ENCODE measurements at places on chromosomes 7 and 10.
A peak's percentile ranks its signal among the peaks of the same experiment; 100 is the strongest.

DNA sequence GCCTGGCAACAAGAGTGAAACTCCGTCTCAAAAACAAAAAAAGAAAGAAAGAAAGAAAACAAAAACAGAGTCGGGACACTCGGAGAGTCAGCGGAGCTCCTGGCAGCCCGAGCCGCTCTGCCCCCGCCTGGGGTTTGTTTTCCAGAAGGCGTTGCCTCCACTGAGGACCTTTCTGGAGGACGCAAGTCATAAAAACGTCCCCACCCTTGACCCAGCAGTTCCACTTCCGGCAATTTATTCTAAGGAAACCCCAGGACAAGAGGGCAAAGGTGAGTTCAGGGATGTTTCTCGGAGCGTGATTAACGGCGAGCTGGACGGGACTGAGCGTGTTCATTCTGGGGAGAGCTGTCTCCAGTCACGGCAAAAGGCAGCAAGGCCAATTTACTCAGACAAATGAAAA lies 27.0 kb upstream of the SUN1 start:
- no peak for DNase-seq

GRCh38 chr7:141954334-141954733 lies 7.6 kb upstream of the CLEC5A start:
- no peak for DNase-seq

GRCh38 chr7:2523941-2524807 lies 4.6 kb downstream of the LFNG start:
- peak; percentile 52 for DNase-seq

- DNase-seq, result no peak
These were observed 81.3 kb downstream of the RAPGEF5 start for GRCh38 chr7:22275661-22276060.

DNA sequence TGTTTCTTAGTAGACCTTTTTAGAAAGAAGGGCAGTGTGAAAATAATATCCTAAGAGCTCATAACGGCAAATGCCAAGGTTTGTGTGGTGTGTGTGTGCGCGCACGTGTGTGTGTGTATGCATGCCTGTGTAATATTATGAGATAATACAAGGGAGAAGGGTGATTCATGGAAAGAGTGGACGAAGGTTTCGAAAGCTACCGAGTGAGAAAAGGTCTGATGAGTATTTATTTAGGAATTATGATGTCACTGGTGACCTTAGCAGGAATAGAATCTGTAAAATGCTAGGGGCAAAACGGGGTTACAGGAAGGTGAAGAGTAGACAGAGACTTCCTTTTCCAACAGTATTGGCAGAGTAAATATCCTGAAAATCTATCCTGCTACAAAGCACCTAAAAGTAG lies 107.3 kb downstream of the AHR start:
- peak; percentile 96 for DNase-seq

DNA sequence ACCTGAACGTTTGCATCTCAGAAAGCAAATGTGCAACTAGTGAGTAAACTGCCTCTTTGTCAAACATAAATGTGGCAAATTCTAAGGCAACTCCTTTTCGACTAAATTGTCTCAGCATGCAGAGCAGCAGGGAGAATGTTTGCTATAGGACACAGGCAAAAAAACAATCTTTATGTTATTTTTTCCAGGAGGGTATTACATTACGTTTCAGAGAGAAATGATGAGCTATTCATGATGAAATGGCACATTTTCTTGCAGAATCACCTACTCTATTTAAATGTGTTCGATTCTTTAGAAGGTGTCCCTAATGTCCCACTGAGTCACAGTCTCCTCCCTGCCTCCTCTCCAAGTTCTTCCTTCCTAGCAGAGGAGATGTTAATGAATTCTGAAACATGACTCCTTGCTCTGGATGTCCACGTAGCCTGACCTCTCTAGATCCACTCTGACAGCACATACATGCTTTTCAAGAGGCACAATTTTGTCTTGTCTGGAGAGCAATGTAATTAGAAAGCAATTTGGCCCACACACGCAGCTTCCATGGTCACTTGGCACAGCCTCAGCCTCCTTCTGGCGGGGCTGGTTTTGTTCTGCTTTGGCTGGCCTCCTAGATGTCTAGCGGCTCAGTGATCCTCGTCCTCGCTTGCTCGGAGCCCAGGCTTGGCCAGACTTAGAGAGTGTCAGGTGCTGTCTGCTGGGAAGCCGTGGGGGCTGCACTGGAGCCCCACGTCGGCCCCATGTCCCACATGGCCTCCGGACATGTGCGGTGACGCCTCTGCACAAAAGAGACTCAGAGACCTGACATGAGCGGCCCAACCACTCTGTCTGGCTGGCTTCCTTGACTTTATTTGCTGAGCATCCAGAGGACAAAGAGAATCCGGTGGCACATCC lies 125.7 kb upstream of the ZNF438 start:
- peak; percentile 90 for DNase-seq

- no peak for DNase-seq
These were observed 59.3 kb upstream of the TRIM8 start for GRCh38 chr10:102585026-102585425.

DNA sequence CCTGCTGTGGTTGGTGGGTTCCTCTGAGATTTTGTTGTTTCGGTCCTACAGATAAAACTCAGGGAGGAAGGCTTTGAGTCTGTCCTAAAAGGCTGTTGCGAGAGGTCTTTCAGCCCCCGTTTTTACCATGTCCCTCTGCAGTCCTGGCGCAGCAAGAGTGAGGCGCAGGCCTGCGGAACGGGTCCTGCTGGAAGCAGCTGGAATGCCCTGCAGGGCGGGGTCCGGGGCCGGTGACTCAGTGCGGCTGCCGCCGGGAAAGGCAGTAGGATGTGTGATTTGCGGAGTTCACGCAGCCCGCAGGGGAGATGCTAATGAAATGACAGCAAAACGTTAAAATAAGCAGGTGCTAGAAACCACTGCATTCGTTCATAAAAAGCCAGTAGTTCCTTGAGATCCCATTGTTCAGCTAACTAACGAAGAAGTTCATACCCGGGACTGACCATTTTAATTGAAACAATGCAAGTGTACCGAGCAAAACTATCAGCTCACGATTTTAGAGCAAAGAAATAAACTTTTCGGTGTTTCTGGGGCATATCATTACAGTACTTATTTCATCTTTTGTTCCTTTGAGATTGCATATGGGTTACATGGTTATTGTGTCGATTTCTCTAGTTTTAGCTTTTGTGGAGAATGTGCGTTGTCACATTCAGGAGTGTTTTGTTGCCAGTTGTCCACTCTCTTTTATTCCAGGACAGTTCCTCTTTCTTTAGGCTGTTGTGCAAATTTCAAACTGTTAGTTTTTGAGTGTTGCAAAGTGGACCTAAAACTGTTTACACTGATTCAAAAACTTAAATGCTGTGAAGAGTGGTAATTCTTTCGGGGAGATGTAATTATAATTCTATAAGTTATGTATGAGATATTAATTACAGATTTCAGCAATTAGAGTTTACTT lies 783 bp downstream of the ANLN start:
- DNase-seq, result peak; percentile 83

- no peak for DNase-seq
These were observed 14.6 kb upstream of the INSYN2A start for GRCh38 chr10:127210936-127211466.

- DNase-seq, result no peak
These were observed 1.3 kb upstream of the TMED4 start for GRCh38 chr7:44583146-44583865.

DNA sequence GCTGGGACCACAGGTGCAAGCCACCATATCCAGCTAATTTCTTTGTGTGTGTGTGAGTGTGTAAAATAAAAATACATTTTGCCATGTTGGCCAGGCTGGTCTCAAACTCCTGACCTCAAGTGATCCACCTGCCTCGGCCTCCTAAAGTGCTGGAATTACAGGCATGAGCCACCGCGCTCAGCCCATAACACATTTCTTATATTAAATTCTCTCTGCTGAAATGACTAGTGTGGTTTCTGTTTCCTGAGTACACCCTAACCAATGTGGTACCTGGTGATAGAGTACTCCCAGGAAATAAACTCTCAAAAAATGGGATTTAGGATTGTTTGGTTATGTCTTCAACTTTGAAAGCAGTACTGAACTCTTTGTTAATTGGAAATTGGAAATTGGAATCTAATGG lies 19.4 kb upstream of the FHIP2A start:
- DNase-seq, result no peak

- peak; percentile 18 for DNase-seq
These were observed 47.2 kb upstream of the MKI67 start for GRCh38 chr10:128173386-128173785.

GRCh38 chr10:3861795-3862194 lies 76.8 kb upstream of the KLF6 start:
- no peak for DNase-seq

GRCh38 chr10:3148994-3149393 lies 23.6 kb downstream of the PITRM1 start:
- no peak for DNase-seq

DNA sequence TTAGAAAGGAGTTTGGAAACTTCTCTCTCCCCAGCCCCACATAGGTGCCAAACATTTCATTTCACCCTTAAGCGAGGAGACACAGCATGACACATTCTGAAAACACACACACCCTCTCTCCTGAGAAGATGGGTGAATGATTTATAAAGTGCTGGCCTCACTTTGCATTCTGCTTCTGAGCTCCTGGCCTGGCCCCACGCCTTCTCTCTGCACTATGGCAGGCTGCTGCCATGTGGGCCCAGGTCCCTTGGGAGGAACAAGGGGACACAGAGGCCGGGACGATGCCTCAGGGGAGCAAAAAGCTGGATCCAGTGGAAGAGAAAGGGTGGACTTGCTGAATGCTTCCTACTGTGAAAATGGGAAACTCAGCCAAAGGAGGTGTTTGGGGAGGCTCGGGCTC lies 56.0 kb downstream of the CPXM2 start:
- DNase-seq, result no peak

DNA sequence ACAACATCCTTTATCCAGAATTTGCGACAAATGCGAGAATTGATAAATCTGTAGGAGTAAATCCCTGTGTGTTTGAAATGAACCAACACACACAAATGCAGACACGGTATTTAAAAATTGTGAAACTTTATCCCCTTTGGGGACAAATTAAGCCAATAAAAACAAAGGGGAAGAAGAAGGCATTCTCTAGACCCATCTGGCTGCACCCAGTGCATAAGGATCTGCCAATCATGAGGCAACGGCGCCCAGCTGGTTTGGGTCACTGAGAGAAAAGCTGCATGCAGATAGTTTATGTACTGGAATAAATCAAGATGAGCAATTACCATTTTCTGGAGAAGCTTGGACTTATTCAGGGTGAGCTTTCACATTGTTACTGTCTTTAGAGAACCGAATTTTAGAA lies 45.7 kb downstream of the VAX1 start:
- DNase-seq, result no peak

- peak; percentile 43 for DNase-seq
These were observed 640 bp downstream of the ANKMY2 start for GRCh38 chr7:16644636-16645592.

DNA sequence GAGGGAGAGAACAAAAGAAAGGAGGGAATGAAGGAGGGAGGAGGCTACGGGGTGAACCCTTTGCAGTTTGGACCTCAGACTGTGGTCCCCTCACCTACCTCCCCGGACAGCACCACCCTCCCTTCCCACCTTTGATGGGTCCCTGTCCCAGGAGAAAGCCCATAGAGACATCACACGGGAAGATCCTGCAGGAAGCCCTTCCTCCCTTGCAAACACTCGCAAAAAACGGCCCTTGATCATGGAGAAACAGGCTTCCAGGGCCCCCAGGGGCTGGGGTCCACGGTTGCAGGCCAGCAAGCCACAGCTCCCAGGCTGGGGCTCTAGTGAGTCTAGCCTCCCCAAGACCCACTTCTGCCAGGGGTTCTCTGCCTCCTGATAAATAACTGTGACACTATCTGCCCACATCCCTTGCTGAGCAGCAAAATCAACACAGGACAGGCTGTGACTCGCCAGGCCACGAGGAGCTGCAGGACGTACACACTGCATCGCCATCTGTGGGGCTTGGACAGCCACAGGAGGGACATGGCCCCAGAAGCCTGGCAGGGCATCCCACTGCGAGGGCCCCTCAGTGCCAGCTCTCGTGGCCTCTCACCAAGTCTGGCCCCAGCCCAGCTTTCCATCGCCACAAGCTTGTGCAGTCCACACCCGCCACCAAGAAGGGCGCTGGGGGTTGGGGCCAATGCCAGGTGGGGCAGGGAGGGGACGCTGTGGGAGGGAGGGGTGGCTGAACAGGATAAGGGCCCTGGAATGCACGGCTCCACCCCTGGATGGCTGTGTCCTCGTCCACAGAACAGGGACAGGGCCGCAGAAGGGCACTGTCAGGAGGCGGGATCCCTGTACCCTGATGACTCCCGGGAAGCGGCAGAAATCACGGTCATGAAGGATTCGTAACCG lies 34.2 kb downstream of the PDGFA start:
- DNase-seq, result peak; percentile 5

GRCh38 chr7:51081270-51081890 lies 235.2 kb downstream of the COBL start:
- DNase-seq, result no peak

- DNase-seq, result no peak
These were observed 37.6 kb downstream of the ENTPD1 start for GRCh38 chr10:95793401-95794045.

DNA sequence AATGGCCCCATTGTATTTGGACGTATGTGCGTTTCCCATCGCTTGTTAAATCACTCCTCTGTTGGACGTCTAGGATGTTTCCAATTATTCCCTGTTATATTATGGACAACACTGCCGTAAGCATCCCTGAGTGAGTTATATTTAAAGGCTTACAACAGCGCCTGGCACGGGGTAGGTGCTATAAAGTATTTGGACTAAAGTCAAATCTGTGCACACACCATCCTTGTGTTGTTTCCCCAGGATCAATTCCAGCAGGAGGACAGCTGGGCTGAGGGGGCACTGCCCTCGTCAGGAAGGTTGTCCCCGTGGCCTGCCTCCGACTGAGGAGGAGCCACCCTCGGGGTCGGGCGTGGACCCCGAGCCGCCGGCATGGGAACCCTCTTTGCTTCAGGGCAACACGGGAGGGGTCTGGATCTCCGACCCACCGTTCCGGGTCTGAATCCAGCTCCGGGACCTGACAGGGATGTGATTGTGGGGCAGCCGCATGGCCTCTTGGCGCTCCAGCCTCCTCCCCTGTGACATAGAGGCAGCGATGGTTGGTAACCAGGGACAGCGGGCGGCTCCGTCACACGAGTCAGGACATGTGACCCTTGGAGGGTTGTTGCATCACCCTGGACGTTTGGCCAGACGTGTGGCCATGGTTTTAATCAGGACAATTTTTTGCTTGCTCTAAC lies 1.5 kb upstream of the JAKMIP3 start:
- DNase-seq, result no peak

DNA sequence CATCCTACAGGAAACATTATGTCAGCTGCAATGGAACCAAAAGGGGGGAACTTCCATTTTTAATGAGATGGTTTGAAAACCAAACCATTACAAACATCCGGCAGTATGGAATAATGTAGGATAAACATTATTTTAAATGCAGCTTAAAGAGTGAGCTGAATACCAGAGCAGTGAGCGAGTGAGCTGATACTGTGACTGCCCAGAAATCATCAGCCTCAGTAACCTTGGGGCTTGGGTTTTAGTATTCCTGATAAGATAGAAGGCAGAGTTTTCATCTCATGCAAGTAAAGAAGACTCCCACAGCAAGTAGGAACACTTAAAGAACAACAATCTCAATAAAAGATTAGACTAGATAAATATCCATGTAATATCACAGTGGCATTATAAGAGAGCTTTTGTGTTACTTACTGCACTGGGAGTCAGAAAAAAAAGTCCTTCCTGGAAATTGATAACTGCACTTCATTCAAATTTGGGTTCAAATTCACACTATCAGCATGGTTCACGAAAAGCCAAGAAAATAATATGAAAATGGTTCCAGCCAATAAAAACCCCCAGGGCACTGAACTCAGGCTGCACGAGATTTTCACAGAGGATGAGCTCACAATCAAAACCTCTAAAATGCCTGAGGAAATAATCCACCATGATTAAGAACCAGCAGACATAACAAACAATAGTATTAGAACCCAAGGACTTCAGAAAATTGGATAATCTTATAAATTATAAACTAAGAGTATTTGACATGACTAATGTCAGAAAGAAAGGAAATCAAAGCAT lies 115.7 kb downstream of the MTPAP start:
- no peak for DNase-seq
